ENCODE measurements at places on chromosomes 1 and 21.
A peak's percentile ranks its signal among the peaks of the same experiment; 100 is the strongest.

DNA sequence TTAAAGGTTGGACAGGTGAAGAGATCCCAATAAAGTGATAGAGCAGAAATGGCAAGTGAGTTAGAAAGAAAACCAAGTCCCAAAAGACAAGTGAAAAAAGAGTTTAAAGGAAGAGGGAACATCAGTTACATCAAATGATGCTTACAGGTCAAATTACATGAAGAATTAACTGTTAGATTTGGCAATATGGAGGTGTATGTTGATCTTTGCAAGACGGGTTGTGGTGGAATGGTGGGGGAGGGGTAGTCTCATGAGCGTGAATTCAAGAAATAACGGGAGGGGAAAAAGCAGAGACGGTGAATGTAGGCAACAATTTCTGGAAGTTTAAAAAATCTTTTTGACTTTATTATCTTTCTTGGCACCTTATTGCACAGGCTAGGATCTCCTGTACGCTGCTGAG, 76.6 kb downstream of the NTPCR start:
- DNase-seq: no peak

- DNase-seq: no peak
Measured at GRCh38 chr1:114082304-114082630, 71.4 kb downstream of the SYT6 start.

DNA sequence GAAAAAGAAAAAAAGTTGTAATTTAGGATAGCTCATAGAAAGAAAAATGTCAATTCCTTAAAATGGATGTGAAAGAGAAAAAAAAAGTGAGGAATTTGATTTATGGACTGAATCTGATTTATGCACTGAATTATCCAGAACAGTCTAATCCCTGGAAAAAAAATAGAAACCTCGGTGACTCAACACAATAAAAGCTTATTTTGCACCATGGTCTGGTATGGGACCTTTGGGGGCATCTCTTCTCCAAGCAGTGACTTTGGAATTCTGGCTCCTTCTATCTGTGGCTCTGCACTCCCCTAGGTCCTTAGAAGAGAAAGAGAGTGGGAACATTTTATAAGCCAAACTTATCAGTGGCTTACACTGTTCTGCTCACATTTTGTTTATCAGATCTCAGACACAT, 471.7 kb upstream of the B3GALT2 start:
- no peak for DNase-seq

DNA sequence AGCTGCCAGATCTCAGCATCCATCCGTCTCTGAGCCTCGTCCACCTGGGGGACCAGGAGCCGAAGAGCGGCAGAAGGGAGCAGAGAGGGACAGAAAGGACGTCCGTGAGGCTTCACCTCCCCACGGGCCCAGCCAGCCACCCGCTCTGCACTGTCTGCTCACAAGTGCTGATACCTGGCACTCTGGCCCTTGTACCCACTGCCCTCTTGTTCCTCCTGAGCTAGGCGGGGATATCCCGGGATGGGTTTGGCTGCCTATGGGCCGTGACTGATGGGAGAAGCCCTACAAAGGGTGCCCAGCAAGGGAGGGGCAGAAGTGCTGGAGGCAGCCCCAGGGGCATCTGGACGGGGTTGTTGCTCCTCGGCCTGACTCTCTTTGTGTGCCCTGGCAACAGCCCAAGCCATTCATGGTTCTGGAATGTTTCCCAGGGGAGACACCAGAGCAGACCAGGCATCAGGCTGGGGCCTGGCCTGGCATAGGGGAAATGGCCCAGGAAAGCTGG, 57.6 kb downstream of the LDLRAD2 start:
- DNase-seq: no peak

- DNase-seq: no peak
Measured at GRCh38 chr1:70383483-70383882, 27.6 kb upstream of the CTH start.

- no peak for DNase-seq
Measured at GRCh38 chr1:76023669-76024435, 50.7 kb upstream of the ST6GALNAC3 start.

DNA sequence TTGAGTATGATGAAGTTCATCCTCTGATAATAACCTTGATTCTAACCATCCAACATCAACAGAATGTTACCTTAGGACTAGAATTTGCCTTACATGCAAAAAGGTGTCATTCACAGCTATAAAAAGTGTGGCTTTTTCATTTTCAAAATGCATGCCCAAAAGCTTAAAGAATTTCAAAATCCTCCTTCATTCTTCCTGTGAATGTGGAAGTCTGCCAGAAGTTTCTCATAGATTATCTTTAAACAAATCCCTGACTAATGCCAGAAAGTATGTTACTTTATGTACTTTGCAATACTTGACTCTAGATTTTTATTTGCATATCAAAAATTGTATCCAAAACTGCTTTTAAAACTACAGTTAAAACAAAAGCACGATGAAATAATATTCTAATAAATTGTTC, 270.6 kb upstream of the ZRANB2 start:
- DNase-seq: no peak

DNA sequence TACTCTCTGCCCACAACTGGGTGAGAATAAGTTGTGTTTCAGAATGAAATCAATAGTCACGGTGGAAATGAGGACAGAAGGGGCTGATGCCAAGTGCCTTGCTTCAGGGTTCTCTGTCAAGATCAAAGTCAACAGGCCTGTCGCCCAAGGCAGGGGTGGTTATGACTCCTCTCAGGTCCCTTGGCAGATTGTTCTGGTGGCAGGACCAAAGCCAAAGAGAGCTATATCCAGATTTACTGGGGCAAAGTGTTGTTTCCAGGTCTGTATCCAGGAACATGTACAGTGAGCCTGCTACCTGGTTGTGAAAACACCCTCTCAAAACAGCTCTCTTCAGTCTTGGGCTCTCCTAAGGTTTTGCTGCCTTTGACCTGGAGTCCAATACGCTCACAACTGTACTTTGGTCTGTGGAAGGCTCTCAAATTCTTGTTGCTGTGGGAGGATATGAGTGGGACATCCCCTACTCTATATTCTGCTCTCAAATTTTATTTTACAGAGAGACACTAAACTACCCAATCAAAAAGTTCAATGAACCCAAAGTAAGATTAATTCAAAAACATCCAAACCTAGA, 175.1 kb upstream of the ETV3 start:
- no peak for DNase-seq

DNA sequence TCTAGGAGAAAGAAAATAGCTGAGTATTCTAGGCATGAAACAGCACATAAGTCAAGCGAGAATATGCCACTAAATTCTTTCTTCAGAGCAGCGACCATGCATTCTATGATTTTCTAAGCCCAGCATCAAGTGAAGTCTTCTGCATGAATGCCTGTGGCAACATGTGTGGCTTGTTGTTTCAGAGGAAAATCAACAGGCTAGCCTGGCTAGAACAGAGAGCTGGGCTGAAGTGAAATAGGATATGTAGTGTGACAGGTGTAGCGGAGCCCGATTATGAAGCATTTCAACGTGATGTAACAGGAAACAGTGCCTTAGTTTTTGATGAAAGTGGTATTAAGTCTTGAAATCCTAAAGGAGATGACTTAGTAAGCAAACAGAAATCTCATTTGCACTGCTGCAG, 7.0 kb downstream of the CSDE1 start:
- no peak for DNase-seq

- no peak for DNase-seq
Measured at GRCh38 chr1:147769106-147769505, 8.7 kb upstream of the GJA5 start.

GRCh38 chr21:35212393-35213127, 163.5 kb upstream of the RUNX1 start:
- peak; percentile 46 for DNase-seq

GRCh38 chr1:214491468-214492146, 59.8 kb downstream of the PTPN14 start:
- no peak for DNase-seq

DNA sequence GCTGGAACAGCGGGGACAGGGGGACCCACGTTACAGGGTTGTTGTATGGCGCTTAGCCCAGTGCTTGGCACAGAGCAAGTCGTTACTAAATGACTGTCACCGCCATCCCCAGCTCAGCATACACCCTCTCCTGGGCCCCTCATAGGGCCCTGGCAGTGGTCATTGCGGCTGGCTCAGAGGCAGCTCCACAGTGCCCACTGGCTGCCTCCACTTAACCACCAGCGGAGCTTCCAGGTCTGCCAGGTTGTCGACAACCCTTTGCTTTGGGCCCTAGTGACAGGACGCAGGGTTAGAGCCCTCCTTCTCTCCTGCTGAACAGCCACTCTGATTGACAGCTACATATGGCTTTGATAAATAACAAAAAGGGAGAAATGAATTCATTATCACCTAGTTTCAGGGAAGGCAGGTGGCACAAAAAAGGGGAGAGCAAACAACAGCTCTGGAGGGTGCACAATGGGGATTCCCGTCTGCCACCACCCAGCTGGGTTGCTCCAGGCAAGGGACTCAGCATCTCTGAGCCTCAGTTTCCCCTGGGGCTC, 4.8 kb downstream of the EFHD2 start:
- DNase-seq: no peak

GRCh38 chr21:38952890-38953289, 147.2 kb downstream of the ETS2 start:
- peak; percentile 14 for DNase-seq

DNA sequence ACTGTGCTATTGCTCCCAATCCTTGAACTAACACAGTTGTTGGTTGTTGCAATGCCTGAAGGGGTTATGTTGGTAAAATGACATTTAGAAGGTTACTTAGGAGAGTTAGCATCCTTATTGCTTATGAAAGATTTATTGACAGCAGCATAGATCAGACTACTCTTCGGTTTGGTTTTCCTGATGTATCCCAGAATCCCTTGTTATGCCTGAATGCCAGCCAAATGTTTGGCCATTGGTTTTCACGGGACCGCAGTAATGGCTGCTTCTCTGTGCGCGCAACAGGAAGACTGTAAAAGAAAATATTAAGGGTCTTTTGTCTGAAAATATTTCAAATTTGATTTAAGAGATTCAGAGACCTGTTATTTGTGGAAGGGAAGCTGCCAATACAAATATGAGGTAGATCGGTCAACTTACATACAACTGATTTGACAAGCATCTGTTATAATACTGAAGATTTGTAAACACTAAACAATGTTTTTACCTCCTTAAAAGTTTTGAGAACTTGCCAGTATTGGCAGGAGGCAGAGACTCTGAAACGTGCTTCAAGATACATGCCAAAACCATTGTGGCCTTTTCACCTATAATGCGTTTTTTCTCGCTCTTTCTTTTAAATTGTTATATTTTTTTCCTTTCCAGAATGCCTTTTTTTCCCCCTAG, 8.3 kb downstream of the NFIA start:
- DNase-seq: no peak

GRCh38 chr1:223062177-223062576, 80.9 kb downstream of the TLR5 start:
- DNase-seq: no peak

DNA sequence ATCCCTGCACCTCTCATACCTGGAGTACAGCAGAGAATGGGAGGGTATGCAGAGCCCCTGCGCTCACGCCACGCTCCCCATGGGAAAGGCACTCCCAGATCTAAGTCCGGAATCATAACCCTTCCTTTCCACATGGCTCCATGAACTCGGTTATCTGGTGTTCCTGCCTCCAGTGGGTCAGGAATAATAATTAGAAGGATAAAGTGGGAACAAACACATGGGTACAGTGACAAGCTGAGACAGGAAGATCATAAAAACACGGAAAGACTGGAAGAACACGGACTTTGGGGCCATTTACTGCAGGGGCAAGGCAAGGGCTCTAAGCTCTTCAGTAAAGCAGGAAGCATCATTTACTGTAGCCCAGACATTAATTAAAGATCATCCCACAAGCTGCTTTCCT, 48.6 kb downstream of the FOXO6 start:
- no peak for DNase-seq

Data from MV-4-11 (cell line).